ENCODE measurements at places on chromosomes 5 and 9.

DNA sequence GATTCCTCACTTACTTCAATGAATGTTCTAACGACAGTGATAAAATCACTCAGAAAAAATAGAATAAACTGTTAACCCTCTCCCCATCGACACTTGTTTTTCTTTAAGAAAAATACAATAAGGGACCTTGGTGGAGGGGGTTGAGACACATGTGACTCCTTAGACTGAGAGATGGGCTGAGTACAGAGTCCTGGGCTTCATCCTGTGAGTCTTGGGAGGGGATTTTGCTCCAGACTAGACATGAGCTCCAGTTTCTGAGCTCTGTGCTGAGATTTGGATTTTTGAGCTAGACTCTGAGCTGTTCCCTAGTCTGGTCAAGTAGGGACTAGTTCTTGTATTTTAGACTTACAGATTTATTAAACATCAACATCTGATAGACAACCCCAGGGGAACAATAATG, 241.5 kb upstream of the MVB12B start:
- DNase-seq: no peak
- no peaks in the 10 kb centered on the region for H3K4me1 ChIP-seq
- no peaks in the 10 kb centered on the region for H3K27me3 ChIP-seq
- no peaks in the 10 kb centered on the region for H3K36me3 ChIP-seq

DNA sequence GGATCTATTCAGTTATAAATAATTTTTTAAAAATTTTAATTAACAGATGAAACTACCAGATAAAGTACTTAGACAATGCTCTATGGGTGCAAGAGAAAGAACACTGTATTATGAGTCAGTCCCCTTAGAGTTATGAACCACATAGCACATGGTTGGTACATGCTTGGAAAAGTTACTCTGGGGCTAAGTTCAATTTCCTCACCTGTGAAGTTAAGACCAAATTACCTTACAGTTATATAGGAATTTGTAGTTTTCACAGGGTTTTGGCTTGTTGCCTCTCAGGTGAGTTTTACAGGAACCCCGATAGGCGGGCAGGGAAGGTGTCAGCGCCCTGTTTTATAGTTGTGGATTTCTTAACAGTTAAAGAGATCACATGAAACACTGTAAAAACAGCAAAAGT, 1.2 kb downstream of the PANK3 start:
- H3K4me3 ChIP-seq: peak overlapping the region; percentile 97
- H3K27ac ChIP-seq: peak overlapping the region; percentile 94
- no peaks in the 10 kb centered on the region for H3K4me1 ChIP-seq

GRCh38 chr5:95283761-95284571, 928 bp downstream of the MCTP1 start:
- H3K27me3 ChIP-seq: peaks cover 69% of the 10 kb centered on the region
- H3K27ac ChIP-seq: no peak overlapping the region
- DNase-seq: no peak
- H3K4me1 ChIP-seq: no peaks in the 10 kb centered on the region
- H3K4me3 ChIP-seq: peak overlapping the region; percentile 30

GRCh38 chr5:144467792-144468191, 297.1 kb downstream of the KCTD16 start:
- DNase-seq: no peak
- no peak overlapping the region for H3K4me3 ChIP-seq
- H3K36me3 ChIP-seq: no peaks in the 10 kb centered on the region
- no peaks in the 10 kb centered on the region for H3K27me3 ChIP-seq

DNA sequence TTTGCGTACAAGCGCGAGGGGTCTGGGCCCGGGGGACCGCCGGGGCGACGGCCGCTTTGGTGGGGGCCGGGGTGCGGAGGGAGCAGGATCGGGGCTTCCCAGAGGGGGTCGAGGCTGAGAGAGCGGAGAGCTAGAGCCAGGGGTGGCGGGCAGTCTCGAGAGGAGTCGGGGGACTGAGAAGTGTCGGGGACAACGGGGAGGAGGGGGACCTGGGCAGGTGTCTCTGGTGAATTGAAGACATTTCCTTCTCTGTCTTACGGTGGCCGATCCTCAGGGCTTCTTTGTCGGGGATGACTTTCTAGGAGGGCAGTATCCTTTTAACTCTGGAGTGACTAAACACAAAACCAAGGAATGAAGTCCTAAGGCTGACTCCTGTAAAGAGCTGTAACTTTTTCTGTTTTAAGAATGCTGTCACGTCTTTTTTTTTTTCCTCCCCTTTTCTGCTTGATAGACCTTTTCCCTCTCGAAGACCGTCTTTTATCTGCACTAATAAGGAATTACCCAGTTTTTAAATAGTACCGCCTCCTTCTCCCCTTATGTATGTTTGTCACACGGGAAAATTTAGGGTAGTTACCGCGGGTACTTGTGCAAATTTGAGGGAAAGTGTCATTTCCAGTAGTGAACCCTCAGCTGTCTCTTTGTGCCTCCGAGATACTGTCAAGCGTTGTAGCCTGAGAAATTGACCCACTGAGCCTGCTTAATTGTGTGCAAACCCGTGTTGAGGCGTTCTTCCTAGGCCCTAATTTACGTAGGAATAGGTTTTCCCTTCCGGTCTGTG, 822 bp downstream of the DENND4C start:
- peak overlapping the region; percentile 96 for H3K27ac ChIP-seq
- DNase-seq: no peak
- H3K4me3 ChIP-seq: peak overlapping the region; percentile 69
- no peaks in the 10 kb centered on the region for H3K27me3 ChIP-seq

GRCh38 chr9:123996731-123997421, 14.7 kb upstream of the LHX2 start:
- H3K4me1 ChIP-seq: peaks cover 36% of the 10 kb centered on the region
- H3K27ac ChIP-seq: no peak overlapping the region
- no peak for DNase-seq
- H3K4me3 ChIP-seq: no peak overlapping the region
- no peaks in the 10 kb centered on the region for H3K36me3 ChIP-seq

DNA sequence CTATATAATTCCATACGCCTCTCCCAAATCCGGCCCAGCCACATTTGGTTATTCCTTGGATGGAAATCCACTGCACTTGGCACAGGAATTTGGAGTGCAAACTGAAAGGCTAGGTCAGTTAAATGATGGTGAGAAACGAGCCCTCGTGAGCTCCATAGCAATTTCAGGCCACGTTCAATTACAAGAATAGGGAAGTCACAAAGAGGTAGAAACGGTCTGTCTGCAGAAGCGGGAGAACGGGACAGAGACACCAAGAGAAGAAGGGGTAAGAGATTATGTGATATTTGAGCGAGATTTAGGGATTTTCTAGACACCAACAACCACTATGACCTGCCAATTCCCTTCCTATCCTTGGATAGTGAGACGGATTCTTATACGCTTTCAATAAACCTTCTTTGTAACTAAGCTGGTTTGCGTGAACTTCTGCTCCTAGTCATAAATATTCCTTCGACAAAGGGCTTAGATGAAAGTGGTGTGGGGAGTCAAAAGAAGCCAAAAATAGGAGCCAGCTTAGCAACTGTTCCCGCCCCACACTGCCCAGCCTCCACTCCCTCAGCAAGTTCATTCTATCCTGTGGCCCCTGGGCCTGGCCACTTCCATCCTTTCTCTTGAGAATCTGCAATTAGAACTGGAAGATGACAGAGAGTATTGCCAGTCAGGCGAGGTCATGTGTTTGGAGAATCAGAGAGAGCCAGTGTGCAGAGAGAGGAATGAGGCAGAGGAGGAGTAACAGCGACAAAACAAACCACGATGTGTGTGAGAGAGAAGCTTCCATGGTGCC, 118.4 kb downstream of the ZNF608 start:
- no peak for DNase-seq
- no peaks in the 10 kb centered on the region for H3K36me3 ChIP-seq
- no peaks in the 10 kb centered on the region for H3K27me3 ChIP-seq
- no peaks in the 10 kb centered on the region for H3K4me1 ChIP-seq
- no peak overlapping the region for H3K4me3 ChIP-seq
- no peak overlapping the region for H3K27ac ChIP-seq

Data from tibial nerve (tissue), 4 donors.